ENCODE measurements at places on chromosomes 5 and 9.
A peak's percentile ranks its signal among the peaks of the same experiment; 100 is the strongest.

- DNase-seq: no peak
Observed at GRCh38 chr9:27371382-27371781, 74.4 kb upstream of the EQTN start.

DNA sequence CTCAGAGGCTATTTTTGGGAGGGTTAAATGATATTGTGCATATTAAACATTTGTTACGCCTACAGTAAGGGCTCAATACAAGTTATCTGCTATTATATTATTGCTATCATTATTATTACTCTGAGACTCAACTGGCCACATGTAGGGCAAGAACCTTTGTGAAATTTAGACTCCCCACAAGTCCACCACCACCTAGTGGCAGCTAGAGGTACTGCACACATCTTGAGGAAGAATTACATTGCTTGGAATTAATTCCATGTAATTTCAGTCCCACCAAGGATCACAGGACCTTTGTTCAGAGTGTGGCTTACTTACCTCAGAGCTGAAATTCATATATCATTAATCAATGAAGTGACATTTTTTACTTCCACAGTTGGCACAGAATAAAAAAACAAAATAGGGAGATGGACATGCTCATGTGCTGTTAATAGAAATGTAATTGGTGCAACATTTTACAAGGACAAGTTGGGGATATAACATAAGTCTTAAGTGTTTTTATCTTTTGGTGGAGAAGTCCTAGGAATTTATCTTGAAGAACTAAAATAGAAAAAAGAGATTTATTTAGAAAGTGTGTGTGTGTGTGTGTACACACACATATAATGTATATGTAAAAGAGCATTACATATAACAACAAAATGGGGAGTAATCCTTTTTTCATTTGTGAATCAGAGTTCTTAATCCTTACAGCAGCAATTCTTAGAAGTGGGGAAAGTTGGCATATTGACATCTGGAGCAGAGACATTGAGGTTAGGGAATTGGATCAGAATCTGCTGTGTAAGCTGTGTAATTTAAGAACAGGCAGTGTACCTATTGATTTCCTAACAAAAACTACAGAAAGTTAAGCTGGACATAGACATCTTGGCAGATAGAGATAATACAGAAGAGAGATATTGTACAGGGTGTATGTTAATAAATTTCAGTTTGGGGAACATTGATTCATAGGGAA lies 11.2 kb downstream of the MSANTD3 start:
- DNase-seq: peak; percentile 87

DNA sequence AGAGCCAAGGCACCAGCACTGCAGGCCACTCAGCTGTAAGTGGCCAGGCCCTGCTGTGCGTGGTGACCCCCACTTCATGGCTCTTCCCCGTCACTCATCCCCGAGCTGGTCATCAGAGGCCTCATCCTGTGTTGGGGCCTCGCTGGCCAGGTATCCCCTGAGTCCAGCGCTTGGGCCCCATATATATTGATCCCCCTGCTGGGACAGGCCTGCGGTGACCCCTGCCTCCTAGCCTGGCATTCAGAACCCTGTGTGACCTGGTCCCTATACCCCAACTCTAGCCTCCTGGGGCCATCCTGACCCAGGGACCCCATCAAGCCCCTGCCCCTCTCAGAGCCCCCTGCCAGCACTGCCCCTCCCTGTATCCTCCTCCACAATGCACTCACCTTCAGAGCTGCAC lies 12.7 kb downstream of the GBGT1 start:
- no peak for DNase-seq

GRCh38 chr5:172892713-172893112 lies 58.7 kb downstream of the ERGIC1 start:
- peak; percentile 60 for DNase-seq

DNA sequence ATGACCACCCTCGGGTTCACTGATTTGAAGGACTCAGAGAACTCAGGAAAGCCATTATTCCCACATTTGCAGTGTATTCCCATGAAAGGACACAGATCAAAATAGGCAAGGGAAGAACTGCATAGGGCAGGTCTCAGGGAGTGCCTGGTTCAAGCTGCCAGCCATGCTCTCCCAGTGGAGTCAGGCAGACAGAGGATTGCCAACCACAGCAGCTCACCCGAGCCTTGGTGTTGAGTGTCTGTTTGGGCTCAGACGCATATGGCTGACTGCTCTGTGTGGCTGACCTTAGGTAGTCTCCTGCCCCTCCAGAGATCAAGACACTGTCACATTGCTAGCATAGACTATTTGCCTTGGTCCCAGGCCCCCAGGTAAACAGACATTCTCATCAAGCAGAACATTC lies 115.8 kb upstream of the OTULINL start:
- no peak for DNase-seq

DNA sequence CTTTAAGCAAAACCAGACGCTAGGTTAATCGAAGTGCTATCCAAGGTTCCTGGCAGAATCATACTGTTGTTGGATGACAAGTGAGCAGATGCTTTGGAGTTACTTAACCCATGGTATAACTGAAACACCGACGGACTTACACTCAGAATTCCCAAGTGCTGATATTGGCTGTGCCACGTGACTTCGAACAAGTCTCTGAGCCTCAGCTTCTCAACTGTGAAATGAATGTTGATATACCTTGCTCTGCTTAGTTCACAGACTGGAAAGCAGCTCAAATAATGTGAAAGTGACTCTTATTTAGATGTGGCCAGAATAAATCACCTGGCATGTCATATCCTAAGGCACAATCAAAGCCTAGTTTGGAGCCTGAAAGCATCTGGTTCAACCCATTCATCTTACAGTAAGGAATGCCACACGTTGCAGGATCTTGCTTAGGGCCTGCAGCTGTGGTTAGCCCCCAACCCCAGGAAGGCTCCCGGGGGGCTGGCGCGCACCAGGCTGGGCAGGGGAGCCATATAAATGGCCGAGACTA lies 759 bp downstream of the GEMIN5 start:
- DNase-seq: peak; percentile 21

DNA sequence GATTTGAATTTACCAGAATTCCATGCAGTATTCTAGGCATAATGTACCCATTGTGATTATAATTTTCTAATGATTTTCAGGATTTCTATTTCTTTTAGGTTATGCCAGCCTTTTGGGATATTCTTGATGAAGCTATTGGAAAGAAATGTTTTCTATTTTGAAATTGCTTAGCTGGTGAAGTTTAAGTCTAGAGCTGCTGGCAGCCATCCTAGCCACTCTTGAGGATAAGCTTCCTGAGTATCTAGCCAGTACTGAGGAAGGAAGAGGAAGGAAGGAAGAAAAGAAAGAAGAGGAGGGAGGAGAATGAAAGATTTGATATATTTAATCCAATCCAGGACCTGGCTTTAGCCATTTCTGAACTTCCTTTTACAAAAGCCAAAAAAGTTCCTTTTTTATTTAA lies 142.1 kb upstream of the DAB2 start:
- no peak for DNase-seq

- DNase-seq: peak; percentile 87
Observed at GRCh38 chr5:134026521-134027287, 21.9 kb upstream of the VDAC1 start.

GRCh38 chr5:56291661-56292374 lies 58.7 kb upstream of the ANKRD55 start:
- no peak for DNase-seq

- no peak for DNase-seq
Observed at GRCh38 chr5:77423022-77423750, 68.9 kb downstream of the WDR41 start.

DNA sequence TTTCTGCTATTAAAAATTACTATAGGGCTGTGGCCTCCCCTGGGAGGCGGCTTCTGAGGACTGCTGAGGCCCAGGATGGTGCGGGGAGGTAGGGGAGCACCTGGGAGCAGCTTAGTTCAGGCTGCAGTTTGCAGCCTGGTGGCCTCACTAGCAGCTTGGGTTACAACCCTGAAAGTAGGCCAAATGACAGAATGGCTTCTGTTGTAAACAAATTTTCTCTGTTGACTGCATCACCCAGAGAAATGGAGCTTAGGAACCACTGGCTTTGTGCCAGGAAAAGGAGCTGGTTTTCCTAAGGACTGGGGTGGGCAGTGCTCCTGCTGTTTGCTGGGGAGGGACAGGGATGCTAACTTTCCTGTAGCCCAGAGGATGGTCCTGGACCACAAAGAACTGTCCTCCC lies 130.3 kb downstream of the ENTREP1 start:
- no peak for DNase-seq

- DNase-seq: no peak
Observed at GRCh38 chr5:126497506-126497905, 74.3 kb downstream of the GRAMD2B start.

GRCh38 chr9:114551750-114552685 lies 35.6 kb upstream of the ATP6V1G1 start:
- DNase-seq: peak; percentile 98

DNA sequence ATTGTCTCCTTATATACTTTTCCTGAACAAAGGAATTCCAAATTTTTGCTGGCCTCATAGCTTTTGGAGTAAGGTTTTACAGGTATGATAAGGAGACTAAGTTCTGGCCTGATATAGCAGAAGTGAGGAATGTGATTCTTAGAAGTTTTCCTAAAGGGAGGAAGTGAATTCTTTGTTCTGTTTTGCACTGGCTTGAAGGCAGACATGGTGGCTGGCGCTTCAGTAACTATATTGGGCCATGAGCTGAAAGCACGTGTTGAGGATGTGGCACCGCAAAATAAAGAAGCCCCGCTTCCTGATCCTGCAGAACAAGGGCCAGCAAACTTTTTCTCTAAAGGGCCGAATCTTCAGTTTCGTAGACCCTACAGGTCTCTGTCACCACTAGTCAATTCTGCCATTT lies 224.2 kb downstream of the SNX18 start:
- no peak for DNase-seq

- DNase-seq: peak; percentile 59
Observed at GRCh38 chr5:113520429-113520828, 6.9 kb downstream of the YTHDC2 start.

GRCh38 chr5:39424736-39425637 lies at the start of gene DAB2:
Gene DAB2, minus strand, starts transcription at chr5:39424980. Its CDS starts 30,660 bp downstream, at chr5:39394320.
- DNase-seq: peak; percentile 97

DNA sequence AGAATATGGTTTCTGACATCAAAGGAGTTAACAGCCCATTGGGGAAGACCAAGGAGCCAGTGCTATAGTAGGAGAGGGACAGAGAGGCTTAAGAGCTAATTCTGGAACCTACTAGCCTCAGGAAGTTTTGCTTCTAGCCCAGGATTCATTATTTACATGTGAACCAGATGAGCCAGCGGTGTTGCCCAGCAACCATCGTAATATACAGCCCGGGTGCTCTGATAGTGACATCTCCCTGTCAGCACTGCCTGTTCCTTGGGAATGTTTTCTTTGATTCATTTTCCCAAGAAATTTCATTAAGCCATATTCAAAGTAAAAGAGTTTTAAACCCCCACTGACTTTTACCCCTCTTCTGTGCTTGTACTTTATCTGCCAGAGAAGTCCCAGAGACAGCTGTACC lies 217.4 kb upstream of the ADAMTSL1 start:
- DNase-seq: peak; percentile 58

DNA sequence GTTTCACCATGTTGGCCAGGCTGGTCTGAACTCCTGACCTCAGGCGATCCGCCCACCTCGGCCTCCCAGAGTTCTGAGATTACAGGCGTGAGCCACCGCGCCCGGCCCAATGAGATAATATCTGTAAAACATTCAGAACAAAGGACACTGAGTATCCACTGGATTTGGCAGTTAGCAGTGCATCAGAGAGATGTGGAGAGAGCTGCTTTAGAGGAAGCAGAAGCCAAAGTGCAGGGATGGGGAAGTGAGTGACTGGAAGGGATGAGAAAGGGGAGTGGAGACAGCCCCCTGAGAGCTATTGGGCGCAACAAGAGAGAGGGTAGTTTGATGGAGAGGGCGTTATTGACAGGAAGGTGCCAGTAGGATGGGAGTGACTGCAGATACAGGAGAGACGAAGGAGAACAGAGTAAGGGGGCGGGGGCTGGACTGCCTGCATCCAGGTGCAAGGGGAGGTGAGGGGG lies 157.5 kb upstream of the SHB start:
- DNase-seq: peak; percentile 54

GRCh38 chr9:5479994-5480694 lies 29.8 kb downstream of the CD274 start:
- no peak for DNase-seq

DNA sequence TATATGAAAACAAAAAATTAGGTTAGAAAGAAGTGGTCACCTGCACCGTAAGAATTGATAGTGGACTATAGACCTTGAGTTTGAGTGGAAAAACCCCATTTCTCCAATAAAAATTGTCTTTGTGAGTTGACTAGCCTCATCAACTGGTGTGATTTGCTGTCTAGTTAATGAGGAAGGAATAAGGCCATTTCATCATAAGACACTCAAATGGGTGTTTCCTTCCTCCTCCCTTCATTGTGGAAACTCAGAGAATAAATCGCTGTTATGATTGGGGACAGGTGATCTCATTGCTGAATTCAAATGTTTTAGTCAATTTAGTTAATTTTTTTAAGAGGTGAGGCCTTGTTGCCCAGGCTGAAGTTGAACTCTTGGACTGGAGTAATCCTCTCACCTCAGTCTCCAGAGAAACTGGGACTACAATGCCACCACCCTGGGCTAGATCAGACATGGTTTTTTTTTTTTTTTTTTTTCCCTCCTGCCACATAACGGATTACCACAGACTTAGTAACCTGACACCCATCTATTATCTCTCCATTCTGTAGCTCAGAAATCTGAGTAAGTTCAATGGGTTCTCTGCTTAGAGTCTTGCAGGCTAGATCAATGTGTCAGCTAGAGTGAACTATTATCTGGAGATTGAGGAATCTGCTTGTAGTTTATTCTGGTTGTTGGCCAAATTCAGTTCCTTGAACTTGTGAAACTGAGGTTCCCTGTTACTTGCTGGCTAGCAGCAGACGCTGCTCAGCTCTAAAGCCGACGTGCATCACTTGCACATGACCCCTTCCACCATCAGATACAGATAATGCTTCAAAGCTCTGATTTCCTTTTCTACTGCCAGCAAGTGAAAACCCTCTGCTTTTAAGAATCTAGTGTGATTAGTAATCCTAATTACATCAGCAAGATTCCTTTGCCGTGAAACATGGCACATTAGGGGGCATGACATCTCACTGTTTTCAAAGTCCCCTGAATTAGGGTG lies 663.8 kb upstream of the CDH9 start:
- DNase-seq: peak; percentile 86

DNA sequence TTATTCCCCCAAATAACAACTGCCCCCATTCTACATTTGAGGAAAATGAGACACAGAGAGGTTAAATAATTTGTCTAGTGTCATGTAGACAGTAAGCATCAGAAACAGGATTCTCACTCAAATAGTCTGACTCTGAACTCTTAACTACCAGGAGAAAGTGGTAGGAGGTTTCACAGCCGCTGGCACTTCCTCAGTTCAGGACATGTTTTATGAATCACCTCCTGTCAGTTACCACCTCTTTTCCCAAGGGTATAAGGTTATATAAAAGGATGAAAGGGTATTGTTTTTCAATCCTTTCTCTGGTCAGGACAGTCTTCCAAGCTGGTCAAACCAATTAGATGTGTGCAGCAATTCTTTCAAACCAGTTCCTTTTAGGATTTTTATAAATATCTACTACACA lies 52.1 kb downstream of the TSSK1B start:
- peak; percentile 16 for DNase-seq

DNA sequence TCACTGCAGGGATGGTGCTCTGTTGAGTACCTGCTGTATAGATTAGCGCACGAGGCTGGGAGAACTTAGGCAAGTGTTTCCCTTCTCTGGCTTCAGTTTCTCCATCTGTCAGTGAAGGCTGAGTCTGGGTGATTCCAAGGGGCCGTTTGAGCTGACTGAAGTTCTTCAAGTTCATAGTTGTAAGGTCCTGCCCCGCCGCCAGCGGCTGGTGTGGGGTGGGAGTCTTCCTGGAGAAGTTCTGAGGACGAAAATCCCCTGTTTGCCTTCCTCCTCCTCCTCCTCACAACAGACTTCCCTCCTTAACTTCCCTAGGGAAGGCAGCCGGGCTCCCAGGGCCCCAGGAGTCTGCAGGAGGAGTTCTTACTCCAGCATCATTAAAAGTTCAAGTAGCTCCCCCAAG lies 1.7 kb upstream of the HRCT1 start:
- DNase-seq: no peak

GRCh38 chr9:99725852-99726251 lies 95.8 kb upstream of the NR4A3 start:
- no peak for DNase-seq
